ENCODE measurements at places on chromosomes 12 and 14. TPM values are rescaled to one million over a fixed set of nuclear protein-coding genes. Genes with fewer than 3 reads are reported as not detected.

DNA sequence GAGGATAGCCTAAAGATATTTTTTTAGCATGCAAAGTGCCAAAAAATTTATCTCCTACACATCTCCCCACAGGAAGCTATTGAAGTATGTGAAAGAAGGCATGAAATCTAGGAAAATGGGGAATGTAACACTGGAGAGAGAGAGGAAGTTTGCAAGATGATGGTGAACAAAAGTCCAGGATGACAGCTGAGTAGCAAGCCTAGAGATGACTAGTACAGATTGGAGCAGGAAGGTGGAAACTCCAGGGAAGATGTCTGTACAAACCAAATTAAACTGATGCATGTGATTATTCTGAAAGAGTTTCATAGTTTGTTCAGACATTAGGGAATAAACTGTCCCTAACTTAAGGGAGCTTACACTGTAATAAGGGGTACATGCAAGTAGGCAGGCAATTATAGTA is 99.3 kb downstream of the RAD51B start:
- DNase-seq, result no peak

GRCh38 chr12:94186278-94187241 is 38.2 kb downstream of the PLXNC1 start:
- DNase-seq, result peak; percentile 39

GRCh38 chr14:53515276-53515675 is 362.2 kb upstream of the DDHD1 start:
- DNase-seq, result peak; percentile 30

DNA sequence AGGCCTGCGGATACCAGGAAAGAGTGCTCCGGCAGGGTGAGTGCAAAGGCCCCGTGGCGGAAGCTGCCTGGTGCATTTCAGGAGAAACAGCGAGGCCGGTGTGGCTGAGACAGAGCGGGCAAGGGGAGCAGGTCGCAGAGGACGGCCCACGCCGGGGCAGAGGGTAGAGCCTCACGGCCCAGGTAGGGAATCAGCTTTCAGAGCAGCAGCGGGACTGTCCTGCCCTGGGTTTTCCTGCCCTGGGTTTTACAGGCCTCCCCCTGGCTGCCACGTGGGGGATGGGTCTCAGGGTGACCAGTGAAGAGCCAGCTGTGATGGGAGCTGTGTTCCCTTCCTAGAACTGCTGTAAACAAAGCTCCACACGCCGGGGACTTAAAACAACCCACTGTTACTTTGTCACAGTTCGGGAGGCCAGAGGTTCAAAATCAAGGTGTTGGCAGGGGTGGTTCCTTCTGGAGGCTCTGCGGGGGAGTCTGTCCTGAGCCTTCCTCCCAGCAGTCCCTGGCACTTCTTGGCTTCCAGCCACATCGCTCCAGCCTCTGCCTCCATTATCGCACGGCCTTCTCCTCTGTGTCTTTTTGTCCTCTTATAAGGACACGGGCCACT is 10.4 kb downstream of the NCOR2 start:
- no peak for DNase-seq

- DNase-seq, result no peak
Measured at GRCh38 chr14:91961297-91962220, 14.1 kb upstream of the FBLN5 start.

CDKN3 gene
- total RNA-seq, result 33.4 TPM

DNA sequence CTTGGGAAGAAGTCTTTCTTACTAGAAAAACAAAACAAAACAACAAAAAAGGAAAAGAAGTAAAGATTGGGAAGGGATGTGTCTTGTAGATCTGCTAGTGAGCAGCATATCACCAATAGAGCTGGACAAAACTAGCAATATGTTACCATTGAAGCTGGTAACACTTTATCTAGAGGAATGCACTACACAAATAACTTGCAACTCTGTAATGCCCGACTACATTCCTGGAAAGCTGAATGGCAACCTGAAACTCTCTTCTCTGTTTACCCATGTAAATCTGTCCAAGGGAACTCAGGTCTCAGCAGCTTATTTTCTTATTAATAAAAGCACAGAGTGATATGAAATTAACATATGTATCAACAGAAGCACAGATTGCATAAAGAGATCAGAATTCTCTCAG is 624.4 kb downstream of the KCNH5 start:
- DNase-seq, result no peak

GRCh38 chr12:126648074-126648473 is 1582.8 kb downstream of the AACS start:
- DNase-seq, result no peak

SLCO1B1 gene
- not detected for total RNA-seq

GLIPR1L1 gene
- not detected for total RNA-seq

- no peak for DNase-seq
Measured at GRCh38 chr14:74085047-74085637, 386 bp downstream of the LIN52 start.

KLRB1 gene
- total RNA-seq, result not detected

DNA sequence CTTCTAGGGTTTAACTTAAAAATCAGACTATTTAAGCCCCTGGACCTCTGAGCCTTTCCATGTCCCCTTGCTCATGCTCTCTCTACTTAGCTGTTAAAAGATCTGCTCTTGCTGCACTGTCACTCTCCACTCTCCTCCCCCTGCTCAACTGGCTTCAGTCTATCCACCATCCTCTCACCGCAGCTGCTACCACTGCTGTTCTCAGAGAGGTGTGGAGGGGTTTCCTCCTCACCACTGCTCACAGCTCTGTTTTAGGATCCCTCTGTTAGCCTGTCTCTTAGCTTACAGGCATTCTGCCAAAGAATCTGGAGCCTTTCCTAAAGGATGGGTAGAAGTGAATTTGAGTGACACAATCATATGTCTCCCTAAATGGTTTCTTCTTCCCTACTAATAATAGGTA is 43.7 kb upstream of the ATP2B1 start:
- DNase-seq, result no peak

DNA sequence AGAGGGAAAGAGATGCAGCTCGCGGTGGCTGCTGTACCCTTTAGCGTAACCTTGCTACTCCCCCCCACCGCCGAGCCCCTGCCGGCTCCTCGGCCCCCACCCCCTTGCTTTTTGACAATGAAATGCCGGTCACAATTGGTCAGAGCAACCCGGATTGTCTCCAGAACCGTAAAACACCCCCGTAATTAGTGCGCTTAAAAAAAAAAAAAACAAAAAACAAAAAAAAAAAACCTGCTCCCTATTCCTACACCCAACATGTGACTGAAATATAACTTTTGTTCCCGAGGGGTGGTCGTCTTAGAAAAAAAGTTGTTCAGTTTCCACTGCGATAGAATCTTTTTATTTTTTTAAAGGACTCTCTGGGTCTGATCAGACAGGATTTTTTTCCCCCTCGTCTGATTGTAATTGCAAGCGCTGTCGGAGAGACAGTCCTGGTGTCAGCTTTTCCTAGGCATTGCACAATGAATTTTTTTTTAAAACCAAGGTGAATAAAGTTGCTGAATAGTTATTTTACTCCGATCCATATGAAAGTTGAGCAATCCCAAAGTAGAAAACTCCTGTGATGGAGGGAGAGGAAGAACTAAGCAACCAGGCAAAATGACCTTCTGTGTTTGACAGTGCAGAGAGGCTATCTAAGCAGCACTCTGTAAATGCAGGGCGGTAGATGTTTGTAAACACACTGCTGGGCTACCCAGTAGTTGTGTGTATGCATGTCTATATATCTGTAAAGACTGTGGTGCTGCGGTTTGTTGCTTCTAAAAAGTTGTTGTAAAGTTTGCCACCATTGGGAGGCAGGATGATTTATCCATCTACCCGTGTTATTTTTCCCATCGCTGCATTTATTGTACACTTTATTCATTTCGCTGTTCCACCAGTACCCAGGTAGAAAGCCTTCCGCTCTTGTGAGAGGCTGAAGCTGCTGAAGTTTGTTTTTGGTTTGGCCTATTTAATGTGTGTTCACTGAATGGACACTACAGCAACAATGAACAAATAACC is 1.1 kb downstream of the ETV6 start:
- DNase-seq, result peak; percentile 51

GRCh38 chr12:97336900-97337751 is 125.5 kb upstream of the RMST start:
- DNase-seq, result no peak

DNA sequence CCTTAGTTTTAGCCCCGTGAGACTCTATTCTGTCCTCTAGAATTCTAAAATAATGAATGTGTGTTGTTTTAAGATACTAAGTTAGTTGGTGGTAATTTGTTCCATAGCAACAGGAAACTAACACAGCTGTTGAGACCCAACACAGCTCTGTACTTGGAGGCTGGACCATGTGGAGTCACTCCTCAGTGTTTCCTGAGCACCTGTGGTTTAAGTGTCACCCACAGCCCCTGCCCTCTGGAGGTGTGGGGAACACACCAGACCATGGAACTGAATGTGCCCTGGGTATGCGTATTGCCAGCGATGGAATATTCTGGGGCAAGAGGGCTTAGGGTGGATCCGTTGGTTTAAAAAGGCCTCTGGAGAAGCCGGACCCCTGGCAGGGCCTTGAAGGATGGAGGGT is 16.6 kb upstream of the GPR68 start:
- no peak for DNase-seq

TAS2R8 gene
- total RNA-seq, result 0.45 TPM

DNA sequence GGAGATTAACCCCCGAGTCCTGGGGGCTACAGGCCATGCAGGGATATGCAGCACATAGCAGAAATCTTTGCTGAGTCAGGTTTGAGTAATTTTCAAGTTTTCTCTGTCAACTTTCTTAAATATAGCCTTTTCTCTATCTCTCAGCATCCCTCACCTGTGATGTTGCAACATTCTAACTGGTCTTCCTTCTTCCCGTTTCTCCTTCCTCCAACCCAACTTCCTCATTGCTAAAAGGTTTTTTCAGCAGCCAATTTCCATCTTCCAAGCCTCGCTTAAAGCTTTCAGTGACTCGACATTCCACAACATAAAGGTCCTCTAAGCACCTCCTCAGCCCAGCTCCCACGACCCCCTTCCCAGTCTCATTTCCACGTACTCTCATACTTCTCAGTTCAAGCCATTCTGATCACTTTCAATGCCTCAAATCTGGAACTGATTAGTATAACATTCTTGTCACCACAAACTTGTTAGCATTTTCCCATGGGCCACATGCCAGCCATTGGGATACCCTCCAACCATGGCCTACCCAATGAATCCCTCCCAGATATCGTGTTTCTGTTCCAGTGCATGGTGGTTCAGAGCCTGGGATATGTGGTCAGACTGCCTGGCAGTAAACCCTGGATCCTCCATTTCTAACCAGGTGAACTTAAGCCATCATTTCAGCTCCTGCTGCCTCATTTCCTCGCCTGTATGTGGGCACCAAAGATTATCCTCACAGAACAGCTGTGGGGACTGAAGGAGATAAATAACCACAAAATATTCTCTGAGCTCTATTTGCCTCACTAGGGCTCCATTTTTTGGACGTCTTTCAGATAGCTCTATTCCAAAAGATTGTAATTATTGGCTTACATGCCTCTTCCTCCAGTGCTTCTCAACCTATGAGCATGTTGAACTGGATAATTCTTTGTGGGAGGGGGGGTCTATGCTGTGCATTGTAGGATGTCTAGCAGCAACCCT is 65.8 kb downstream of the KCNK10 start:
- no peak for DNase-seq

DNA sequence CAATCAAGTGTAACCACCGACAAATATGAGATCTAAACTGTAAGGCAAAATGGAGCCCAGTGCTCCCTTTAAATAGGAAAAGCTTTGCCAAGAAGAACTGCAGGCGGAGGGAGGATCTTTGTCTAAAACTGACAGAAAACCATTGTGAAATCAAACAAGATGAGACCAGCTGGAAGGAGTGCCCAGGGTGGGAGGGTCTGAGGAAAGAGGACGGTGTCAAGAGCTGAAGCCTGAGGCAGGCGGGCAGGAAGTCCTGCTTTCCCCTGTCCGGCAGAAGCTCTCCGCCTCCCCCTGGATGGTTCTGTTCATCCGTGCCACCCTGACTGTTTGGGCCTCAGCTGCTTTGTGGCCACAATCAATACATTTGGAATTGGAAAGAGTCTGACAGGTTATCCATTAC is 37.5 kb downstream of the CDC42BPB start:
- peak; percentile 20 for DNase-seq

DNA sequence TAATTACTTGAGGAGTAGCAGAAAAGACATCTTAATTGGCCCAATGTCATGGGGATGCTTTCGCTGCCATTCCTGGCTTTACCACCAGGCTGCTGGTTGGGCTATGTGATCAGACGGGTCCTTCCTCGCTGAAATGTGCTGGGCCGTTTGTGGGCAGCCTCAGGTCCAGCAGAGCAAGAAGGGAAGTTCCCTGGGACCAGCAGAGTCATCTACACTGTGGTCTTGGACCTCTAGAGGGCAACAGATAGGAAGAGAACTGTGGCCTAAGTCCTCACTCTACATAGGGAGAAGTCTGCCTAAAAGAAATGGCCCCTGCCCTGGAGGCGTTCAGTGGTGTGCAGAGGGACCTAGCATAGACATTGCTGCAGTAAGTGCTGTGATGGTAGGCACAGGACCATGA is 10.9 kb downstream of the EVL start:
- peak; percentile 27 for DNase-seq

GRCh38 chr14:31477248-31477647 is 10.6 kb downstream of the GPR33 start:
- peak; percentile 57 for DNase-seq

DNA sequence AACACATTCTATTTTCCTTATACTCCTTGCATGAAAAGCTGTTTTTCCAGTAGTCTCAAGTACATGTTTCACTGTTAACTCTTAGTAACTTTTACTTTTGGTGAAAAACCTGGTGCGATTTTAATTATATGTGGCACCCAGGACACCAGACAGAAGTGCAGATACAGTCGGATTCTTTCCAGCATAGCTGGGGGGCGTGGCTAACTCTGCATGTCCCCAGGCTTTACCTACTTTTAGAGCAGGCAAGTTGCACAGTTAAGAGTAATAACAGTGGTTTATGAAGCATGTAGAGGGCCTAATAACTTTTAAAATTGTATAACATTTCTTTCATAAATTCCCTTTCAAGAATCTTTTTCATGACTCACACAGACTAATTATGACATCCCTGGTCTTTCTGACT is 70.7 kb downstream of the HSD17B6 start:
- no peak for DNase-seq

GRCh38 chr14:90456551-90456950 is 59.7 kb downstream of the CALM1 start:
- DNase-seq, result no peak

GRCh38 chr12:38155526-38156496 is 160.8 kb upstream of the ALG10B start:
- DNase-seq, result no peak

FAIM2 gene
- total RNA-seq, result 13.8 TPM

- peak; percentile 64 for DNase-seq
Measured at GRCh38 chr12:51393676-51394545, 2.7 kb upstream of the GALNT6 start.

RERGL gene
- total RNA-seq, result not detected

GRCh38 chr14:68042586-68043210 is 223.1 kb downstream of the RAD51B start:
- no peak for DNase-seq
